ENCODE measurements at places on chromosomes 6 and 20. TPM values are rescaled to one million over a fixed set of nuclear protein-coding genes. Genes with fewer than 3 reads are reported as not detected.

DNA sequence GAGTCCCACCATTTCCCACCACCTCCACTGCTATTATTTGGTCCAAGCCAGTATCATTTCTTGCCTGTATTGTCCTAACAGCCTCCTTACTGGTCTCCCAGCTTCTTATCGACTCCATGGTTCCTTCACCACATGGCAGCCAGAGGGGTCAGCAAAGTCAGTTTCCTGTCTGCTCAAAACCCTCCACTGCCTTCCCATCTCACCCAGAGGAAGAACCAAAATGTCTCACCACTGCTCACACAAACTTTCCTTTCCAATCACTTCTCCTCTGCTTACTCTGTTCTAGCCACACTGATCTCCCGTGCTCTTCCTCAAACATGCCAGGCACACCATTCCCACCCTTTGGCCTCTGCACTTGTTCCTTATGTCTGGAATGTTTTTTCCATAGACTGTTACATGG lies 39.7 kb downstream of the BCL2L1 start:
- H3K4me1 ChIP-seq = no peaks in the 10 kb centered on the region
- no peak for DNase-seq
- H3K4me3 ChIP-seq = no peak overlapping the region
- peaks cover 87% of the 10 kb centered on the region for H3K36me3 ChIP-seq

DNA sequence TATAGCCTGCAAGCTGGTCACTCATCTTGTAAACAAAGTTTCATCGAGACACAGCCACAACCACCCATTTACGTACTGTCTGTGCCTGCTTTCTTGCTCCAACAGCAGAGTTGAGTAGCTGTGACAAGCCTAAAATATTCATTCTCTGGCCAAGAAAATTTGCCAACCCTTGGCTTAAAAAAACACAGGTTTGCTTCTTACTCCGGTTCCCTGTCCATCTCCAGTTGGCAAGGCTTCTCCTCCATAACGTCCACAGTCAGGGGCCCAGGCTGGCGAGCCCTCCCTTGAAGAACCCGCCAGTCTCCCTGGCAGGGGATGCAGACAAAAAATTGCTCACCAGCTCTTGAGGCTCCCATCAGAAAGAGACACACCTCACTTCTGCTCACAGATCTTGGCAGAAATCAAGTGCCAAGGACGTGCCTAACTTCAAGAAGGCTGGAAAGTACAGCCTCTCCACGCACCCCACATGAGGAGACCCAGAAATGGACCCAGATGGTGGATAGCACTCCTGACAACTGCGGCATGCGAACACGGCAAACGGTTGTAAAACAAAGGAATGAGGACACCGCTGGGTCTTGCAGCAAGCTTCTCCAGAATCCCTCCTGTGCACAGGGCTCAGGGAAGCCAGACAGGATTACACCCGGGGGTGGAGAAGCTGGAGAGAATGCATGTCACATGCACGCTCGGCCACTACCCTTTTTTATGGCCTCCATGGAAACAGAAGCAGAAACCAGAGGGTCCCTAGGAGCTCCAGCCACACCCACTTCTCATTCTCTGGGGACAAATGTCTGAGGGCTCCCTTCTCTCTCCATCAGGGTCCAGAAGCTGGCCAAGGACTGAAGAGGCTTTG lies 59.8 kb upstream of the SIRPA start:
- H3K4me3 ChIP-seq = no peak overlapping the region
- H3K4me1 ChIP-seq = peaks cover 5% of the 10 kb centered on the region
- no peak overlapping the region for H3K27ac ChIP-seq
- H3K27me3 ChIP-seq = no peaks in the 10 kb centered on the region
- H3K36me3 ChIP-seq = no peaks in the 10 kb centered on the region

The VEGFA gene
- 190 TPM for total RNA-seq

- peaks cover 21% of the 10 kb centered on the region for H3K4me1 ChIP-seq
- no peaks in the 10 kb centered on the region for H3K27me3 ChIP-seq
- DNase-seq = no peak
- H3K4me3 ChIP-seq = no peak overlapping the region
- H3K27ac ChIP-seq = no peak overlapping the region
Measured at GRCh38 chr6:106122938-106123656, 37.0 kb downstream of the PRDM1 start.
